Astrocyte (in vitro differentiated cells and primary cell): ENCODE measurements at places on chromosomes 2 and 18. TPM values are rescaled to one million over a fixed set of nuclear protein-coding genes. Genes with fewer than 3 reads are reported as not detected.
A peak's percentile ranks its signal among the peaks of the same experiment; 100 is the strongest.

CFC1 gene
- total RNA-seq = not detected in 2 replicates

EFHD1 gene
- 15.7 and 18.8 TPM in 2 replicates for total RNA-seq

RAB17 gene
- total RNA-seq = 0.34 and 1.4 TPM in 2 replicates

SLC9A4 gene
- 0.07 and 0.09 TPM in 2 replicates for total RNA-seq

CAPN10 gene
- total RNA-seq = 22.7 and 24.9 TPM in 2 replicates

NDUFS1 gene
- total RNA-seq = 97.2 and 100 TPM in 2 replicates

DNA sequence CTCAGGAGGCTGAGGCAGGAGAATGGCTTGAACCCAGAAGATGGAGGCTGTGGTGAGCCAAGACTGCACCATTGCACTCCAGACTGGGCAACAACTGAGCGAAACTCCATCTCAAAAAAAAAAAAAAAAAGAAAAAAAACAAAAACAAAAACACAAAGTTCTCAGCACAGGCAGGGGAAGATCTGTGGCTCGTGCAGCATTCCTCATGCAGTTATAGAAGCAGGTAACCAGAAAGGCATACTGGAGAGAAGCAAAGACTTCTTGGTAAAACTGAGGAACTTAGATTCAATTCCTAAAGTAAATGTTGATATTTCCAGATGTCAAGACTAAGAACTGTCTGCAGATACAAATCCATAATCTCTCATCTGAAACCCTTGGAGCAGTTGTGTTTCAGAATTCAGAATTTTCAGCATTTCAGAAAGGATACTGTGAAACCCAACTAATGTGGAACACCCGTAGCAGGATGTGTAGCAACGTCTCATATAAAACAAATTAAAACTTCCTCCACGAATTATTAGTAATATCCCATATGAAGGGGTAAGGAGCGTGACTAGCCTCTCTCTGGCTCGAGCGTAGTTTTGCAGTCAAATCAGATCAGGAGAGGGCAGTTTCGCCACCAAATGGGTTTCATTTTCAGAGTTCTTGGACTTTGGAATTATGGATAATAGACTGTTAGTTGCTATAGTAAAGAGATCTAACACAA is 13.2 kb upstream of the SLC25A52 start:
- DNase-seq = no peak

GRCh38 chr2:44528595-44528994 is 166.8 kb downstream of the CAMKMT start:
- peak; percentile 90 for DNase-seq

DNA sequence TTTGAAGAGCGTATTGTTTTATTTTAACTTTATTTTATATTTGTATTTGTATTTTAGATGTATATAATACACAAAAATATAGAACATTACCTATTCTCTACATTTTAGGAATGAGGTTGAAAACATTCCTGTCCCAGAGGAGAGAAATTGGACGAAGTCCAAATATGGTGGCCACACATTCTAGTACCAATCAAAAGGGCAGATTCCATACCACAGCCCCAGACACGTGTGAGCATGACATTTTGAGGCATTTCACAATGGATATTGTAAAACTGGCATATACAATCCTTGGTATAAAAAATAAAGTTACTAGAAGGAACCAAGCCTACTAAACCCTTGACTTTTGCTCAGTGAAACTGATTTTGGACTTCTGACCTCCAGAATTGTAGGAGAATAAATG is 50.6 kb downstream of the C2orf76 start:
- DNase-seq = no peak

GRCh38 chr2:120369250-120369649 is 23.3 kb downstream of the INHBB start:
- no peak for DNase-seq

GRCh38 chr18:31657823-31658669 is 26.3 kb downstream of the B4GALT6 start:
- DNase-seq = no peak

- no peak for DNase-seq
Observed at GRCh38 chr2:150767991-150768746, 280.7 kb upstream of the RND3 start.

GRCh38 chr18:64332835-64333234 is 183.9 kb upstream of the LINC00305 start:
- no peak for DNase-seq

DNA sequence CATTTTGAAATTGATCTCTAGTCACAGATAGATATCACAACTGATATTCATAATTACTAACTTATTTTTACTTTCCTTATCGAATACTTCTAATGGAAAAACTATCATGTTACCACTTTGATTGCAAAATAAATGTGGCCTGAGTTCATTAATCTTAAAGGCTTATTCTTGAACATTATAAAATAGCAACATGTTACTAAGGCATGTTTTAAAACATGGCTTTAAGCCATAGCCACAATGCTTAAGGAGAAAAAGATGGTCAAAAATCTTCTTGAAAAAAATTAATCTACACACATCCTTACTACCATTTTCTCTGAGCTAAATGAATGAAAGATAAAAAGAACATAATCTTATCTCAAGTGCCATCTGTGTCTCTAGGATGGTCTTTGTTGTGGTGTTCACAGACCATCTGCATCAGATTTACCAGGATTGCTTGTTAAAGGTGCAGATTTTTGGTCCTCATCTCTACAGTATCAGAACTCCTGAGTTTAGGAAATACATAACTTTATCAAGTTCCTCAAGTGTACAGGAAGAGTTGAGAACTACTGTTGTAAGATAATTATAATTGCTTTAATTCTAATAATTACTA is 15.3 kb downstream of the MTX2 start:
- peak; percentile 20 for DNase-seq

DNA sequence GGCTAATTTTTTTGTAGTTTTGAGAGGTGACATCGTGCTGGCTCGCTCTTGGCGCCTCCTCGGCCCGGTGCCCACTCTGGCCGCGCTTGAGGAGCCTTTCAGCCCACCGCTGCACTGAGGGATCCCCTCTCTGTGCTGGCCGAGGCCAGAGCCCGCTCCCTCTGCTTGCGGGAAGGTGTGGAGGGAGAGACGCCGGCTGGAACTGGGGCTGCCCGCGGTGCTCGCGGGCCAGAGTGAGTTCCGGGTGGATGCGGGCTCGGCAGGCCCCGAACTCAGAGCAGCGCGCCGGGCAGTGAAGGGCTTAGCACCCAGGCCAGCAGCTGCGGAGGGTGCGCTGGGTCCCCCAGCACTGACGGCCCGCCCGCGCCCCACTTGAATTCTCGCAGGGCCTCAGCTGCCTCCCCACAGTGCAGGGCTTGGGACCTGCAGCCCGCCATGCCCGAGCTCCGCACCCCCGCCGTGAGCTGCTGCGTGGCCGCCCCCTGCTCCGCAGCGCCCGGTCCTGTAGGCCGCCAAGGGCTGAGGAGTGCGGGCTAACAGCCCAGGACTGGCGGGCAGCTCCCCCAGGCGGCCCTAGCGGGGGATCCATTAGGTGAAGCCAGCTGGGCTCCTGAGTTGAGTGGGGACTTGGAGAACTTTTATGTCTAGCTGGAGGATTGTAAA is 113.2 kb upstream of the ZSWIM2 start:
- no peak for DNase-seq

DNA sequence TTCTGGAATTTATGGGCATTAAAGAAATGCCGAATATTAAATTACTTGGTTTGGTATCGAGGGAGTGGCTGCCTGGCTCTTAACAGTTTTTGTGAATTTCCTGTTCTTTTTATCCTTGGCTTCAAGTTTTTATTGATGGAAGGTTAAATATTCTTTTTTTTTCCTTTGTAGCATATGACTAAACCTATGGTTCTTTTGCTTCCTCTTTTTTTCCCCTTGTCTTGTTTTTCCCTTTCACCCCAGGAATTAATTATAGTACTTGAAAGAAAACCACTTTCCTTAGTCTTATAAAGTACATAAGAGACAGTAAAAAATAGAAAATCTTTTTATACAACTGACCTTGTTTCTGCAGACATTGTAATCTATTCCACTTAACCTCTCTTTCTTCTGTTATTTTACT is 42.4 kb downstream of the MGAT5 start:
- no peak for DNase-seq

DNA sequence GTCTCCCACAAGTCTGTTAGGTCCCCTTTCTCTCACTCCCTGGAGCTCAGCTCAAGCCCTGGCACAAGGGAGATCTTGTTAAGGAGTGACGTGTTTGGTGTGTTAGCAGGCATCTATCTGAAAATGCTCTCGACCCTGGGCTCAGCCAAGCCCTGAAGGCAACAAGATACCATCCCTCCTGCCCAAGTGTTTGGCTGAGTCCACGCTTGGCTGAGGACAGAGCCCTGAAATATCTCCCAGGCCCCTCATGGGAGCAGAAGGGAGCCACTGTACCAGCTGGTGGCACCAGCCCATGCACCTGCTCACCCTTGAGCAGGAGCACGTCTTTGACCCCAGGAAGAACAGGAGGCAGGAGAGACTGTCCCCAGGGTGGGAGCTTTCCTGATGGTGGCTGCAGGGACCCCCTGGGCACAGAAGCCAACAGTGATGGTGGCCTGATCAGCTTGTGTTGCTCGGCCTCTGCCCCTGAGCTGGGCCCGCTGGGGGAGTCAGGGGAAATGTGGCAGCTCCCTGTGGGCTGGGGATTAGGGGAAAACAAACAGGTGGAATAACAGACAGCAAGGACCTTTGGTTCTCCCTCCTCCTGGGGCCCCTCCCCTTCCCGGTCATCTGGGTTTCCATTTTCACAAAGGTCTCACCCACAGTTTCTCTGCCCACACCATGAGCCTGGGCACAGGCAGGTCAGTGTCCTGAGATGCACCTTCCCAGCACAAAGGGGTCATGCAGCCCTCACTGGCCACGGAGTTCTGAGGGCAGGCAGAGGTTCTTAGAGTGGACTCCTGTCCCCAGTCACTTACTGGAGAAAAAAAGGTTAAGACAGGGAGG is 91.6 kb downstream of the RHOB start:
- no peak for DNase-seq
